ENCODE measurements at places on chromosomes 13 and 19. TPM values are rescaled to one million over a fixed set of nuclear protein-coding genes. Genes with fewer than 3 reads are reported as not detected.

DNA sequence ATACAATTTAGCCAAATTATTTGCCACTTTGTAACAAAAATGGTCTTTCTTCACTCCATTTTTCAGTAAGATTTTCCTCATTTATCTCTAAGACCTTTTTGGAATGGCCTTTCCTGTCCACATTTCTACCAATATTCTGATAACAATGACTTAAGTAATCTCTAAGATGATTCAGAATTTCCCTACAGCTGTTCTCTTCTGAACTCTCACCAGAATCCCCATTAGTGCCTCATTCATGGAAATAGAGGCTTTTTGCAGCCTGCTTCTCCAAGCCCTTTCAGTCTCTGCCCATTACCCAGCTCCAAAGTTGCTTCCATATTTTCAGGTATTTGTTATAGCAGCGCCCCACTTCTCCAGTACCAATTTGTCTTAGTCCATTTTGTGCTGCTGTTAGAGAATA, 867.0 kb downstream of the GPC5 start:
- no peak for ATAC-seq

DNA sequence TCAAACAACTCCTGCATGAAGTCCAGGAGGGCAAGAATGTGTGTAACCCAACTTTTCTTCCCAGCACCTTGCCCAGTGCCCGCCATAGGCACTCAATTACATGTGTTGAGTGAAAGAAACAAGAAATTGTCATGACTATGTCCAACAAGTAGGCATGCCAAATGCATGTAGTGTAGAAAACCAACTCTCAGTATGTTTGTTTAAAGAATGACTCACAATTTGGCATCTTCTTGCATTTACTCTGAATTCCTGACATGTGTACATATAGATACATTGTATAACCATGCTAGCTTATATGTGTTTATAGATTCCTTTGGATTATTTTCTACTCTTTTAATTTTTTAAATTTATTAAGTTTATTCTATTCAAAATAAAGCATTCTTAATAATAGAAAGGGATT, 305.0 kb downstream of the EFNB2 start:
- ATAC-seq = no peak

- ATAC-seq = peak; percentile 86
Measured at GRCh38 chr13:23579072-23579895, 9.1 kb downstream of the TNFRSF19 start.

DNA sequence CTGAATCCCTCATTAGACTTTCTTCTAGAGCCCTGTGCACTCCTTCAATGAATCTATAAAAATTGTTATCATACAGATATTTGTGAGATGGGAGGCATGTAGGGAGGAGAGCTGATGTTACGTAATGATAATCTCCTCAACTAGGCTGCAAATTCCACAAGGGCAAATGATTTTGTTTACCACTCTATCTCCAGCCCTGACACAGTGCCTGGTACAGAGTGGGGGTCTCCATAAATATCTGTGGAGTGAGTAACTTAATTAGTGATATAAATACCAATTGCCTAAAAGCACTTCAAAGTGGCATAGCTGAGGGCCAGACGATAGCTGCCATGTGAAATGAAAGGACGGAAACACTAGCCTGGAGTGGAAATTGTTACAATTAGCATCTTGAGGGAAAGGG, 54.2 kb downstream of the SERTM1 start:
- no peak for ATAC-seq

DNA sequence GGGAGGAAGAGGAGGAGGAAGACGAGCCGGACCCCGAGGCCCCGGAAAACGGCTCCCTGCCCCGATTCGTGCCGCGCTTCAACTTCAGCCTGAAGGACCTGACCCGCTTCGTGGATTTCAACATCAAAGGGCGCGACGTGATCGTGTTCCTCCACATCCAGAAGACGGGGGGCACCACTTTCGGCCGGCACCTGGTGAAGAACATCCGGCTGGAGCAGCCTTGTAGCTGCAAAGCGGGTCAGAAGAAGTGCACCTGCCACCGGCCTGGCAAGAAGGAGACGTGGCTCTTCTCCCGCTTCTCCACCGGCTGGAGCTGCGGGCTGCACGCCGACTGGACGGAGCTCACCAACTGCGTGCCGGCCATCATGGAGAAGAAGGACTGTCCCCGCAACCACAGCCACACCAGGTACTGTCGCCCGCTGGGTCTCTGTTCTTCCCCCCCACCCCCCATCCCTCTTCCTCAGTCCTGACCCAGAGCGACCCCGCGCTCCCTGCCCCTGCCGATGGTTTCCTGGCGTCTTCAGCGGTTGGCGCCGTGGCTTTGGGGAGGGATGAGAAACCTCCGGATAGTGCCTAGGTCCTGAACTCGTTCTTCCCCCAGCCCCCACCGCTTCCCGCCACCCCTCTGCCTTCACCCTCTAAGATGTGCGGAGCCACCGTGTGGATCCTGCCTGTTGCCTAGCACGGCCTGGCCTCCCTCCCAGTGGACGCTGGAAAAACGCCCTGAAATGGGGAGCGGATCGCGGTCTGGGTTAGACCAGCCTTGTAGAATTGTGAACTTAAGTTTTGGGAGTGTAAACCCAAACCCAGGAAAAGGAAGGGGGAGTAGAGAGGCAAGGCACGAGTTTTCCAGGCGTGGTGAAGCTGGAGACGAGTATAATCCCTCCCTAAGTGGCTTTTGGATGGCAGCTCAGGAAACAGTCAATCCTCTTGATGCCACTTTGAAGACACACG, 1.5 kb downstream of the HS6ST3 start:
- peak; percentile 36 for ATAC-seq

DNA sequence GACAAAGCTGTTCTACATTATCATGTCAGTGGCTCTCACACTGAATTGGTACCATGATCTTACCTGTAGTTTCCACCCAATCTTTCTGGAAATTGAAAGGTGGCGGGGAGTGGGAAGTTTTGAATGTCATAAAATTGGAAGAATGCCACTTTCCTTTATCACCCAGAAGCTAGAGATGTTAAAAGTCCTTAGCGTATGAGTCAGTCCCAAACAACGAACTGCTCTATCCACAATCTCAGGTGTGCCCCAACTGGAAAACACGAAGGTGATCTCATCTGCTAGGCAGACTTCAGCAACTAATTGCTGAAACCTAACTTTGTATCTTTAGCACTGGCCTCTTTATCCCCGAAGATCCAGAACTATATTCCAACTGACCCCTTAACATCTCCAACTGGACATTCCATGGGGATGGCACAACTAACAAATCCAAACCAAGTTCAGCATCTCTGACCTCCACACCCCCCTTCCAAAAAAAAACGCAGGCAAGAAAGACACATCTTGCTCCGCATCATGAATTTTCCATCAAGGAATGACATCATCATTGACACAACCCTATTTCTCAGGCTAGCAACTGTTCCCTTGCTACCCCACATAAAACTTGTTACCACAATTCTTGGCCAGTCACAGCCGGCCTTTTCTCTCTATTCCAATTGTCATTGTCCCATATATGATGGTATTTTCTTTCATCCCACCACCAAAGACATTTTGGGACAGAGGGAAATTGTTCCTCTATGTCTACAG, 175.4 kb downstream of the KLF12 start:
- ATAC-seq = no peak

- no peak for ATAC-seq
Measured at GRCh38 chr13:110528371-110528770, 33.2 kb downstream of the RAB20 start.

GRCh38 chr19:33191501-33191900, 2.6 kb upstream of the LRP3 start:
- ATAC-seq = no peak

GRCh38 chr13:110923777-110924638, 9.1 kb upstream of the ANKRD10 start:
- ATAC-seq = no peak

DNA sequence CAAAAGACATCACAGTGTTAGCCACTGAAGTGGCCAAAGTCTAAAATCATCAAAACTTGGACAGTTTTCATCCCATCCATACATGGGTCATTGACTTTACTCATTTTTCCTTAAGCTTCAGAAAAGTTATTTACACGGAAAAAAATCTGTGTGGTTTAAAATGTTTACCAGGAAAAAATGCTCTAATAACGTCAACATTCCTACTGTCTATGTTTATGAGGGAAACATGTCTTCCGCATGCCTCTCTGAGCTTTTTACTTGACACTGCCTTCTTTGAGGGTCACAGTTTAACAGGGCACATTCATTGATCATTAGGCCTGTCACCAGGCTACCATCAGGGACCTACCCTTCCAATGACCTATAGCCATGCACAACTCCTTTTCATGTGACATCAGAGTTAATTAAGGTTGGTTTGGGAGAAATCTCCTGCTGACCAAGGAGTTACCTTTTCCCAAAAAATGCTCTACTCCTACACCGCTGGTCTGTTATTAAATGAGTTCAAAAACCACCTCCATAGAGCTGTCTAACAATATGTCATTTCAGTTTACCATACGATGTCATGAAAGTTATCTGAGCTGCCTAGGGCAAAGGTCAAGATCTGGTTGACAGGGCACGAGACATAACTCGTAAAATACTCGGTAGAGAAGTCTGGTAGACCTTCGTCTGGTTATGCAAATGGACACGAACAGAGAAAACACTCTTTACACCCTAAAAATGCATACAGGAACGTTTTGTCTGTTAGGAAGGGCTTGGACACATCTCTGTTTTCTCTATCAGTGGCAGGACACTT, 17.8 kb downstream of the FLT1 start:
- ATAC-seq = no peak

- ATAC-seq = no peak
Measured at GRCh38 chr19:11450570-11451326, 15.3 kb downstream of the PRKCSH start.

DNA sequence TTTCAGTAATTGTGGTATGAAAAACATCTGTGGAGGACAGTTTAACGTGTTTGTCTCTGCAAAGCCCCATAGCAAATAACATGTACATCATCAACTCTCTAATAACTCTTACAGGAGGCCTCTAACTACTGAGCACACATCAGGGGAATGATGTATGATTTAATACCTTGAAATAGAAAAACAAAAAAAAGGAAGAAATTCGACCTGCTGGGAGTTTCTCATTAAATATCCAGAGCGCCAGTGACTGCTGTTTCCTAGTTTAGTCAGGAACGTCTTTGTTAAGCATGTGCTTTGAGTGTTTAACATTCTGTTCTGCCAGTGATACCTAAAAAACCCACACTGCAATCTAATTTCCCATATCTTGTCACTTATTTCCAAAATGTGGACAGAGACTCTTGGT, 235.4 kb downstream of the PCDH20 start:
- ATAC-seq = peak; percentile 24

- ATAC-seq = peak; percentile 23
Measured at GRCh38 chr13:50140153-50140552, 124.9 kb downstream of the KCNRG start.

- no peak for ATAC-seq
Measured at GRCh38 chr19:2394054-2394441, 33.3 kb downstream of the TIMM13 start.

DNA sequence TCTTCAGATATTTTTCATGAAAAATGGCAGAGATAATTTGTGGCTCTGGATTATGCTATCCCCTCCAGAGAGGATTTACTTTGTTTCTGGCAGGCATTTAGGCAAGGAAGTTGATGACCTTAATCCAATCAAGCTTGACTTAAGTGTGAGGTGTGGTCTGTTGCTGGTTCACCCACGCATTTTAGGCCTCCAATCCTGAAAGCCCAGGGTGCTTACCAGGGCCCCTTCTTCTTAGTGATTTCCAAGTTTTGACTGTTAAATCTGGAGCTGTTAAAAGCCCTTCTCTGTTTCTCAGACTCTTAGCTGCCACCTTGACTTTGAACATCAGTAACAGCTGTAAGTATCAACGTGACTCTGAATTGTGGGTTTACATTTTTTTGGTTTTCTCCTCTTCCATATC, 161.8 kb downstream of the DNAJC15 start:
- no peak for ATAC-seq

DNA sequence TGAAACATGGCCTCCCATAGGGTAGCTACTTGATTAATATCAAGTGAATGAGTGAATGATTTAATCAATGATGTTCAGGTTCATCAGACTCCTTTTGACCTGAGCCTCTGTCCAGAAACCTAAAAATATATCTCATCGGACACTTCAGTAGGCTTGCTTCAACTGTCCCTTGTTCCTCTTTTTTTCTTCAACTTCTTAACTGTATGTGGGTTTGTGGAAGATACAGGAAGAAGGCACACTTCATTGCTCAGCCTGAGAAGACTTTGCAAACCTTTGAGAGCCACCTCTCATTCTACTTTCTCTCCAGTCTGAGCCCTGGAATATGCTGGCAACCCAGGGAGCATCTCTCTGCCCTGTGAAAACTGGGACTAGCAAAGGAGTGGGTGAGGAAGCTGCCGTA, 557.0 kb downstream of the FGF9 start:
- ATAC-seq = no peak

- ATAC-seq = no peak
Measured at GRCh38 chr13:74026753-74027152, 107.5 kb downstream of the KLF12 start.

DNA sequence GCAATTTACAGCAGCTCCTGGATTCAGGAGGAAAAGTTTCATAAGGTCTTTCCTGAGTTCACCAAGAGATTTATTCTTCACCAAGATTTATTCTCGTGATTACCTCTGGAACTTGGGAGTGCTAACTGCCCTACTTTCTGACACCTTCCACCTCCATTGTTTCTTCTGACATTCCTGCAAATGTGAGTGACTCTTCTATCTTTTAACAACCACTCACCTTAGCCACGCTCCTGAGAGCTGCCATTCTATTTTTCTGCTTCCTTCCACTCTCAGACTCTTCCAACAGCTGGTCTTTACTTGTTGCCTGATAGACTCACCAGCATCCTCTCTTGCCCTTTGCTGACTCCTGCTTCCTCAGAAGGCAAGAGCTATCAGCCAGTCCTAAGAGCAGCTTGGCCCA, 11.5 kb upstream of the CBY2 start:
- no peak for ATAC-seq

The C19orf85 gene
- total RNA-seq = 0.32 TPM

The PAK4 gene
- 12.6 TPM for total RNA-seq

The SYNE4 gene
- 1.1 TPM for total RNA-seq

The MISP3 gene
- total RNA-seq = 5.9 TPM

The CFAP97D2 gene
- 1.9 TPM for total RNA-seq

The B3GLCT gene
- total RNA-seq = 6.3 TPM

Measured in motor neuron (in vitro differentiated cells).